ENCODE measurements at places on chromosomes 16 and 17. TPM values are rescaled to one million over a fixed set of nuclear protein-coding genes. Genes with fewer than 3 reads are reported as not detected.

Gene SLC4A1
- total RNA-seq, result not detected

Gene AGRP
- total RNA-seq, result not detected

Gene ZFPM1
- total RNA-seq, result 3.3 TPM

Gene P2RX5
- 1.2 TPM for total RNA-seq

Gene KCTD19
- not detected for total RNA-seq

Gene HSPB9
- total RNA-seq, result not detected

Gene ZNF423
- 20.6 TPM for total RNA-seq

Gene CSH2
- total RNA-seq, result not detected

Gene NPIPA5
- total RNA-seq, result 9.1 TPM

Gene FBXW10B
- total RNA-seq, result 9.9 TPM

Gene TCF25
- total RNA-seq, result 332 TPM

Gene CD300H
- not detected for total RNA-seq

Gene ZG16B
- 13.0 TPM for total RNA-seq

GRCh38 chr16:9061358-9061813, 30.1 kb upstream of the HAPSTR1 start:
- no peak for DNase-seq

DNA sequence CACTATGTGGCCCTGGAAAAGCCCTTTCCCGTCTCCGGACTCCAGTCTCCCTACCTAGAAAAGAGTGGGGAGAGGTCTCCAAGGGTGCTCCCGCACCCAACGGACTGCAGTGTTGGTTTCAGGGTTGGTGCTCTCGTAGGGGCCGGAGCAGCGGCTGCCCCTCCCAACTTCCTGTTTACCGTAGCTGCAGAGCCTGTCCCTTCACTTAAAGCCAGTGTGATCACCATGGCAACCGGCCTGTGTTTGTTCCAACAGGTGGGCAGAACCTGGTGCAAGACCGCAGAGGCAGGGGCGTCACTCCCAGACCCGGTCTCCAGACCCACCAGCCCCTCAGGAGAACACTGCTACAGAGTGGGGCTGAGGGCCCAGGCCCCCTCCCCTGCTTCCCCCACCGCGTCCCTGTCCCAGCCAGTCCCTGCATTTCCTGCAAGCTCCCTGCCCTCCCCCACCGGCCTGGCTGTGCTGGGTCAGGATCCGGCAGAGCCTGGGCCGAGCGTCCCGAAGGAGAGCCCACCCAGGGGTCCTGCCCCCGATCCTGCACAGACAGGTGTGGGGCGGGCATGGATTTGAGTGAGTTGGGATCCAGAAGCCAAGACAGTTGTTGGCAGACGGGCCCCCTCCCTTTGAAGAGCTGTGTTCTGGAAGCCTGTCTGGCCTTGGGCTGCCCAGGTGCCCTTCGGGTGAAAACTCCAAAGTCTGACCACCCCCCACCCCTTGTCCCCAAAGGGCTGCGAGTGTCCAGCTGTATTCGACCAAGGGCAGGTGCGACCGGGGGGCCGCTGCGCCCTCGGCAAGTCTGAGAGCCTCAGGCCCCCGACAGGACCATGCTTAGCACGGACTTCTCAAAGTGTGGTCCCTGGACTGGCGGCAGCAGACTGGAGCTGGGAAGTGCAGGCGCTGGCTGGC, 1.5 kb upstream of the BAIAP3 start:
- peak; percentile 71 for DNase-seq

GRCh38 chr16:82456683-82457082, 170.1 kb upstream of the CDH13 start:
- peak; percentile 53 for DNase-seq

- DNase-seq, result no peak
These were observed 11.3 kb upstream of the SLC39A11 start for GRCh38 chr17:73103641-73104335.

DNA sequence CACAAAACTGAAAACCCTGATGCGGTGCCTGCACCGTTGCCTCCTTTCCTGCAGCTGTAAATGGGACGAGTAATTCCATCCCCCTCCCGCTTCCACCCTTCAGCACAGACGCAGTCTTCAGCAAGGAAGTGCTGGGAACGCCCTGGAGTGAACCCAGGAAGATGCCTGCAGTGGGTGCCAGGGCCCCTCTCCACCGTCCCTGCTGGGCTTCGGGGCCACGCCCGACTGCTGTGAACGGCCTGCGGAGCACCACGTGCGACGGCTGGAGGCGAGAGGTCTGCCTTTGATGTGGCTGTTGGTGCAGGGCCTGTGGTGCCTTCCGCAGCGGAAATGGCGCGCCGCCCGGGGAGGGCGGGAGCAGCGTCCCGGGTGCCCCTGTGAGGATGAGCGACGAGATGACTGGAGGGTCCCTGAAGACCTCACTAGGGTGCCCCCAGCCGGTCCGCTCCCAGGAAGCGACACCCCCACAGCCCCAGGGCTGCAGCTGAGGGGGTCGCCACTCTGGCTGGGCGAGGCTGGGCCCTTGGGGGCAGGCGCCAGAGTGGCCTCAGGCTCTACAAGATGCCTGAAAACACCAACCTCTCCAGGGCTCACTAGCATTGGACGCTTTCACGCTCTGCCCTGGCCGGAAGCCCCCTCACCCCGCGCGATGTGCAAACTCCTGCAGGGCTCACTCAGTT, 749 bp upstream of the MC1R start:
- peak; percentile 88 for DNase-seq

- no peak for DNase-seq
These were observed 769 bp downstream of the KIF2B start for GRCh38 chr17:53823341-53824050.

DNA sequence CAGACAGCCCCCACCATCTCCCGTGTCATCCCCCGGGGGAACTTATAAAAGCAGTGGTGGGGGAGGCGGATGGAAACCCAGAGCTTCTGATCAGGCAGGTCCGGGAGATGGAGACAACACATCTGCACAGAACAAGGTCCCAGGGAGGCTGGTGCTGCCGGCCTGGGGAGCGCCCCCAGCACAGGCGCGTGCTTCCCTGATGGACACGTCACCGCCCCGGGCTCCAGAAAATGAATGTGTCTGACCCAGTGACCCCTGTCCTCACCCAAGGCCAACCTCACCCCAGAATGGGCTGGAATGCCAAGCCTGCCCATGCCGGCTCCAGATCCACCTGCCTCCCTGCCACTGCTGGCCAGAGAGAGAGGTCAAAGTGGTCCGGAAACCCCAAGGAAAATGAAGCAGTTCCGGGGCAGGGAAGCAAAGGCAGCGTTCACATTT, 12.5 kb downstream of the SLC7A5 start:
- DNase-seq, result peak; percentile 50

DNA sequence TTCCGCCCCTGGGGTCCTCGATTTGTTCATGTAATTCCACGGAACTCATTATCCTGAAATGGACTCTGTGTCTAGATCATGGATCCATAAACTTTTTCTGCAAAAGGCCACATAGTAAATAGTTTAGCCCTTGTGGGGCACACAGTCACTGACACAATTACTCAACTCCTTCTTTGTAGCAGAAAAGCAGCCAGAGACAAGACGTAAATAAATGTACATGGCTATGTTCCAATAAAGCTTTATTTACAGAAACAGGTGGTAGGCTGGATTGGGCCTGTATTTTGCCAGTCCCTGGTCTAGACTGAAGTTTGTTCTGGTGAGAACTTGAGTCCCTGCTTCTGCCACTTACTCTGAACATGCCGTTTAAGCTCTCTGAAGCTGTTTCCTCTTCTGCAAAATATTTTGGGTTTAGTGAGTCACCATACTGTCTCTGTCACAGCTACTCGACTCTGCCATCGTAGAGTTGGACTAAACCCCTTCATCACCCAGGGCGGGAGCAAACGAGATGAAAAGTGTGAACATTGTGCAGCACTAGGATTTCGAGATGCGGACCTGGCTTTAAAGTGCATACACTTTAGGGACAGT, 61.9 kb upstream of the FOXF1 start:
- no peak for DNase-seq

GRCh38 chr17:43618276-43618675, 43.4 kb downstream of the MEOX1 start:
- no peak for DNase-seq

DNA sequence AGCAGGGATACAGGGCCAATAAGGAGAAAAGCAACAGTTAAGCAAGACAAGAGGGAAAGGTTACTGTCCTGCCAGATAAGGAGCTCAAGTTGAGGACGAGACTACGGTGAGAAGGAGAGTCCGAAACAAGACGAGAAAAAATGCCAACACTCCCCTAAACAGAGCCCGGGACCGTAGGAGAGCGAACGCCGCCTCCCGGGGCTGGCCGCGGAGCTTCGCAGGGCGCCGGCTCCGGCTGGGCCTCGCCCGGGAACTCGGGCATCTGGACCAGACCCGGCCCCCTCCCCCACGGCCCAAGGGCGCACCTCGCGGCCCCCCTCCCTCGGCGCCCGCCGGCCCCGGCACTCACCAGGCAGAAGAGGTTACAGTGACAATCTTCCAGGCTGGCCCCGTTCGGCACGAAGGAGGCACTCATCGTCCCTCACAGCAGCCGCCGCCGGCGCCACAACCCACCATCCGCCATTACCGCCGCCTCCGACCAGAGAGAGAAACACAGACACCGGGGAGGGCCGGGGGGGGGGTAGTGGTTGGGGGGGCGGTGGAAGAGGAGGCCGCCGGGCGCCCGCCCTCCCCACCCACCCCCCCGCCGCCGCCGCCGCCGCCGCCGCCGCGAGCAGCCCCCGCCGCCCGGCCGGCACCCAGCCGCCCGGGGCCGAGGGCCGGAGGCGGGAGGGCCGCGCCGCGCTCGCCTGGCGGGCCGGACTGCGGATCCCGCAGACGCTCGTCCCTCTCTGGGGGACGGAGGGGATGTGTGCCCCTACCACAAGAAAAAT, at the start of gene MED13:
Gene MED13, minus strand, starts transcription at position 488 of the 773 bp plus-strand sequence. Its CDS starts 73 bp downstream, at position 415.
- DNase-seq, result peak; percentile 82

DNA sequence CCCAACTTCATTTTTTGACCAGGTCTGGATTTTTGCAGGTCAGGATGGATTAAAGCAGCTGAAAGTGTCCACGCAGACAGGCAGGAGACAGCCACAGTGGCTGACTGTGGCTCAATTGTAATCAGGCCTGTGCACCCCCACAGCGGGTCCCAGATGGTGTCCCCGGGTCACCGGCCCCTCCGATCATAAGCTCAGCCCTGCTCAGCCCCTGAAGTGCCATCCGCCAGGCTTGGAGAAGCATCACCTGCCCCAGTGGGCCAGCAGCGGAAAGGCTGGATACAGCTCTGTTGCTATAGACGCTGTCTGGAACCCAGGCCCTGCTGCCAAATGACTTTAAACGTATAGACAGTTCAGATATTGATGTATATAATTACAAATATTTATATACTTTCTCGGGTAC, 60.6 kb downstream of the RPH3AL start:
- DNase-seq, result no peak

GRCh38 chr16:66616592-66616991, 12.1 kb downstream of the CMTM3 start:
- DNase-seq, result no peak

DNA sequence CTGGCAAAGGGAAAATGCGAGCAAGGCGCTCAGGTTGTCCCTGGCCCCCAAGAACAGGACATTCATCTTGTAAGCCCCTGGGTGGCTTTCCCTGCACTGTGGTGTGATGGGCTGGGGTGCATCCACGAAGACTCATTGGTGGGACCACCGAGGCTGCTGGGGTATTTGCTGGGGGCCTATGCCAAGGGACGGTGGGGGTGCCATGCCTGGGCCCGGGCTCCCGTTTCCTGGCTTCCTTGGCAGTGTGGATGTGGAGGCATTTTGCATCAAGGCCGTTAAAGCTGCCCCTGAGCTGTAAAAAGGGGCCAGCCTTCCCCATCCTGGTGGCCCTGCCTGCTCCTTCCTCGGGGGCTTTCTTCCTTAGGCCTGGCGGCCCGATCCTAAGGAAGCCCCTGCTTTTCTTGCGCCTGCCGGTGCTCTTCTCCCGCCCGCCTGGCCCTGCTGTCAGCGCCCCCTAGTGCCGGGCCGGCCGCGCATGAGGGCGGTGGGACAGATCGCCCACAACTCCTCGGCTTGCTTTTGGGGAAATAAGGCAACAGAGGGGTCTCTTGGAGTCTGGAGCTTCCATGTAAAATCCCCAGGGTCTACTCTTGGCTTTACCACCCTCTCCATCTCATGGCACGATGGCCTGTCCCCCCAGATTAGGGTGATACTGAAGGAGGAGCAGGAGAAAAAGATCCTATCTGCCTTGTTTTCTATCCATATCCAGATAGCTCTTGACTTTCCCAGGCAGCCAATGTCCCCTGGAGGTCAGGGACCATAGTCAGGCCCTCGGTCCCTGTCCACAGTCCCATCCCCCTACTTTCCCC, 9.8 kb upstream of the TBX2 start:
- DNase-seq, result no peak

DNA sequence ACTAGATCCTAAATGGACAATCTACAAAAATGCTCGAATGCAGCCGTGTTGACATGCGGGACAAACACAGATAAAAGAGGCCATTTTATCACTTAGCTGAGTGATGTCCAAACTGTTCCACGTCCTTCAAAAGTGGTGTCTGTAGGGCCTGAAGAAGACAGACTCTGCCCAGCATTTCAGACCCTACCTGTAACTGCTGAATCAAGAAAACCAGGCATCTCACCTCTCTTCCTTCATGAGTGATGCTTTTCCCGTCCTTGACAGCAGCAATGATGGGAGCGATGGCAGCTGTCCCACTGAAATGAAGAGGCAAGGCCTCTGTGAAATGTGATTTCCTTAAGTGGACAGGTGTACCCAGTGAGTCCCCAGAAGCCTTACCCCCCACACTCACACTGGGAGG, 12.3 kb downstream of the ELAC2 start:
- DNase-seq, result no peak

GRCh38 chr16:4373909-4374742, 2.5 kb downstream of the VASN start:
- DNase-seq, result peak; percentile 74

- DNase-seq, result no peak
These were observed 162.8 kb upstream of the CDH11 start for GRCh38 chr16:65284626-65285025.

- no peak for DNase-seq
These were observed 18.3 kb downstream of the TMEM100 start for GRCh38 chr17:55704401-55704800.

GRCh38 chr16:81432937-81433557, 11.6 kb upstream of the CMIP start:
- no peak for DNase-seq

DNA sequence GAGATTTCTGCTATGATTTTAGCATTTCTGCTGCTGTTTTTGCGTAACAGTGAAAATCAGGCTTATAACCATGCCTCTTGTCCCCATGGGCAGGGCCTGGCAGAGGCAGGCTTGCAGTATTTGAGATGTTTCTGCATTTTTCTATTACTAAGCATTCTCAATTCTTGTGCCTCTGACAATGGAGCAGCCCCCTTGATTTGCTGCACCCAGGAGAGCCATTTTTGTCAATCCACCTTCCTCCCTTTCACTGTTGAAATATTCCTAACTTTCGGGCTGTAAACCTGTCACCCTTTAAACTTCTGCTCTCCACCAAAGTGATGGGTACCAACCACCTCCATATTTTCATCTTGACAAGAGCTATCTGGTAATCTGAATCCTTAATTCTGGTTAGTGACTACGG, 178.1 kb downstream of the CNTNAP4 start:
- DNase-seq, result no peak

DNA sequence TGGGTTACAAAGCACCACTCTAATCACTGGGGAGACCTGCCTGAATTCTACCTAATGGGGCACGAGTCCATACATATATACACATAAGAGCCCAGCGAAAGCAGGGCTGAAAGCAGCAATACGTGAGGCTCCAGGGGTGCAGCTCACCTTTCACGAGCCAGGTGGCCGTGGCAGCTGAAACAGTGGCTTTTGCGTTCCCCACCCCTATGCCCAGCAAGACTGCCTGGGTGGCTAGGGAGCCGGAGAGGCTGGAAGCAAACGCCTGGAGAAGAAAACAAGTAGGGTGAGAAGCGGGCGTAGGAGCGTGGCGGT, 618 bp downstream of the RUSF1 start:
- DNase-seq, result no peak

- no peak for DNase-seq
These were observed 189.9 kb downstream of the SEC14L1 start for GRCh38 chr17:77330602-77331081.

- peak; percentile 52 for DNase-seq
These were observed 4.1 kb downstream of the PPP1R9B start for GRCh38 chr17:50146230-50146926.
